ENCODE measurements at places on chromosomes 2 and 18. TPM values are rescaled to one million over a fixed set of nuclear protein-coding genes. Genes with fewer than 3 reads are reported as not detected.
A peak's percentile ranks its signal among the peaks of the same experiment; 100 is the strongest.

Gene CHST10
- 0.88 TPM for total RNA-seq

GRCh38 chr2:62410926-62411456 is 95.0 kb downstream of the TMEM17 start:
- DNase-seq, result no peak
- H3K36me3 ChIP-seq, result no peaks in the 10 kb centered on the region
- H3K27me3 ChIP-seq, result no peaks in the 10 kb centered on the region
- H3K27ac ChIP-seq, result peak overlapping the region; percentile 86
- H3K4me1 ChIP-seq, result no peaks in the 10 kb centered on the region
- H3K4me3 ChIP-seq, result no peak overlapping the region

DNA sequence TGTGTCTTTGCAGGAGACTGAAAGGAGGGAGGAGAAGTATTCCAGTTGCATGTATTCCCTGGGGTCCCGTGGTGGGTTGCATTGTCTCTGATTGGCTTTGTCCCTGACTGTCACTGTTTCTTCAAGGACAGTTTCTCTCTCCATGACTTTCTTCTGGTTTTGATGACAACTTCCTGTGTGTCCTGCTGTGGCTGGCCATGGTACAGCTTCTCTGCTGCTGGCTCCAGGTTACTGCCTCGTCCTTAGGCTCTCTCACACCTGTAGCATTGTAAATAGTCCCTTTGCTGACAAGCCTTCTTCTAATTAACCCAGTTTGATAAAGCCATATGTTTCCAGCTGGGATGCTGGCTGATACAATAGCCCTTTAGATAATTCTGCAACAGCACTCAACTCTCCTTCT is 129.0 kb downstream of the LPIN1 start:
- H3K4me1 ChIP-seq, result no peaks in the 10 kb centered on the region
- no peaks in the 10 kb centered on the region for H3K27me3 ChIP-seq
- H3K36me3 ChIP-seq, result no peaks in the 10 kb centered on the region
- no peak for DNase-seq

DNA sequence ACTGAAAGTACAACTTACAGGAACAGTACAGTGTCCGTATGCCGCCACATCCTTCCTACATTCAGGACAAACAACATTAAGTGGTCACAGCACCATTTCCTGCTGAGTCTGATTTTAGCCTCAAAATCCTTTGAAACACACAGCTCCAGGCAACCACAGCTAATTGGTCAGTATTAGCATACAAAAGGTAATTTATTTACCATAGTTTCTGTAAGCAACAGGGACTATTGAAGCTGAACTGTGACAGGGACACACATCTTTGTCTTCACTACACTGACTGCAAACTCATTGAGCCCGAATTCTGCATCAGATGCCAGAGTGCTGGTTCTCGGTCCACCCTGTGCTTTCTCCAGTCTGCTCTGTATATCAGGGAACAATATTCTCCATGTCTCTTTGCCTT is 151.8 kb downstream of the ST6GAL2 start:
- H3K4me3 ChIP-seq, result no peak overlapping the region
- H3K4me1 ChIP-seq, result no peaks in the 10 kb centered on the region
- H3K36me3 ChIP-seq, result no peaks in the 10 kb centered on the region
- H3K27ac ChIP-seq, result no peak overlapping the region
- DNase-seq, result no peak

- no peaks in the 10 kb centered on the region for H3K27me3 ChIP-seq
- no peaks in the 10 kb centered on the region for H3K36me3 ChIP-seq
- DNase-seq, result no peak
- no peak overlapping the region for H3K4me3 ChIP-seq
- H3K4me1 ChIP-seq, result no peaks in the 10 kb centered on the region
Measured at GRCh38 chr2:144162652-144163051, 357.3 kb downstream of the ZEB2 start.

Gene PLCD4
- 1.2 TPM for total RNA-seq

DNA sequence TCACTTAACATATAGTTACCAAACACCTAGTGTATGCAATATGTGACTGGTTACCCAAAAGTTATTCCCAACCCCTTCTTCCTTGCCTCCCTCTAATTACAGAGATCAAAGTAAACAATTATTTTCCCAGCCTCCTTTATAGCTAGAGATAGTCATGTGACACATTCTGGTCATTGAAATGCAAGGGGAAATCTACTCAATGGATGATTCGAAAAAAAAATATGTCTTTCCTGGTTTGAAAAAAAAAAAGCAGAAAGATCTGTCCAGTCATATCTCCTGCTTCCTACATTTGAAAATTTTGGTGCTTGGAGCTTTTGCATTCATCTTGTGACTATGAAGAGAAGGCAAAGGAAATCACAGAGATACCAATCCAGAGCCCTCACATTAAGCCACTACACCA is 27.6 kb upstream of the UGP2 start:
- no peaks in the 10 kb centered on the region for H3K27me3 ChIP-seq
- no peaks in the 10 kb centered on the region for H3K4me1 ChIP-seq
- H3K36me3 ChIP-seq, result no peaks in the 10 kb centered on the region

DNA sequence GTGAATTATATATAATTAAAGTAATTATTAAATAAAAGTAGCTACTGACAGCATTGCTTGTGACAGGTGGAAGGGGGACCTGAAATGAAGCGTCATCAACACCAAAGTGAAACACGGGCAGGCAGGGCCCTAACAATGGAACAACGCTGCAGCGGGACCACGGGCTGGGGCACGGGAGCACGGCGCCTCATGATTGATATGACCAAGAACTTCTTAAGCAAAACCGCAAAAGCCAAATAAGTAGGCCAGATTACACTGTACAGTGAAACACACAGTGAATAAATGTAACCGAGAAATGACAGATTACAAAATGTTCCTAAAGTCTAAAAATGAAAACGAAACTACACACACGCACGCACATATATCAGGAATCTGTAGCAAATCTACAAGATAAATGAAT is 81.4 kb downstream of the SNTG2 start:
- no peak overlapping the region for H3K4me3 ChIP-seq
- no peak for DNase-seq
- no peak overlapping the region for H3K27ac ChIP-seq
- H3K36me3 ChIP-seq, result no peaks in the 10 kb centered on the region
- H3K4me1 ChIP-seq, result no peaks in the 10 kb centered on the region
- no peaks in the 10 kb centered on the region for H3K27me3 ChIP-seq

Gene ELOA2
- total RNA-seq, result not detected

Gene UGT1A7
- 0.29 TPM for total RNA-seq

Gene CD8B2
- total RNA-seq, result 0.07 TPM
